ENCODE measurements at places on chromosomes 13 and 19. TPM values are rescaled to one million over a fixed set of nuclear protein-coding genes. Genes with fewer than 3 reads are reported as not detected.

PBX4 gene
- total RNA-seq, result 1.9 TPM

DLL3 gene
- 0.12 TPM for total RNA-seq

SWSAP1 gene
- total RNA-seq, result 0.62 TPM

CEACAM3 gene
- not detected for total RNA-seq

ZNF525 gene
- total RNA-seq, result 6.5 TPM

MAB21L1 gene
- total RNA-seq, result under 0.01 TPM

ZNF497 gene
- total RNA-seq, result 0.89 TPM

HS6ST3 gene
- 0.12 TPM for total RNA-seq

MEIS3 gene
- 99.3 TPM for total RNA-seq

BEST2 gene
- total RNA-seq, result not detected

SBSN gene
- total RNA-seq, result 1.7 TPM

FREM2 gene
- total RNA-seq, result under 0.01 TPM

ZNF221 gene
- total RNA-seq, result 8.7 TPM

AMH gene
- 0.66 TPM for total RNA-seq

USP12 gene
- total RNA-seq, result 25.6 TPM

ZNF585A gene
- 8.2 TPM for total RNA-seq

CLASRP gene
- total RNA-seq, result 31.2 TPM

CEACAM1 gene
- under 0.01 TPM for total RNA-seq

MED26 gene
- total RNA-seq, result 5.2 TPM

CFAP97D2 gene
- total RNA-seq, result not detected

CYP2A7 gene
- total RNA-seq, result not detected

NPAS1 gene
- 0.50 TPM for total RNA-seq

ACP5 gene
- 9.9 TPM for total RNA-seq

C19orf67 gene
- total RNA-seq, result not detected

NAPSA gene
- 0.11 TPM for total RNA-seq

LRRC4B gene
- 0.12 TPM for total RNA-seq

NR2F6 gene
- total RNA-seq, result 51.2 TPM

GPR12 gene
- total RNA-seq, result not detected

SIGLEC14 gene
- total RNA-seq, result not detected

RSPH6A gene
- total RNA-seq, result 0.12 TPM

NLRP4 gene
- not detected for total RNA-seq

BICRA gene
- total RNA-seq, result 7.9 TPM

ELSPBP1 gene
- not detected for total RNA-seq

PSG5 gene
- total RNA-seq, result 5.0 TPM

TDRD12 gene
- total RNA-seq, result 0.11 TPM

CCL25 gene
- total RNA-seq, result not detected

CDC42EP5 gene
- total RNA-seq, result 3.8 TPM
